CD4-positive, alpha-beta T cell treated with Interleukin-15 for 1 hour (primary cell): ENCODE measurements at places on chromosomes 16 and 17.

GRCh38 chr16:4172070-4172469 lies 55.8 kb upstream of the ADCY9 start:
- no peak for DNase-seq

GRCh38 chr16:11370084-11370931 lies 25.0 kb downstream of the RMI2 start:
- DNase-seq = peak; percentile 80

GRCh38 chr16:11583166-11583565 lies 3.6 kb downstream of the LITAF start:
- no peak for DNase-seq

DNA sequence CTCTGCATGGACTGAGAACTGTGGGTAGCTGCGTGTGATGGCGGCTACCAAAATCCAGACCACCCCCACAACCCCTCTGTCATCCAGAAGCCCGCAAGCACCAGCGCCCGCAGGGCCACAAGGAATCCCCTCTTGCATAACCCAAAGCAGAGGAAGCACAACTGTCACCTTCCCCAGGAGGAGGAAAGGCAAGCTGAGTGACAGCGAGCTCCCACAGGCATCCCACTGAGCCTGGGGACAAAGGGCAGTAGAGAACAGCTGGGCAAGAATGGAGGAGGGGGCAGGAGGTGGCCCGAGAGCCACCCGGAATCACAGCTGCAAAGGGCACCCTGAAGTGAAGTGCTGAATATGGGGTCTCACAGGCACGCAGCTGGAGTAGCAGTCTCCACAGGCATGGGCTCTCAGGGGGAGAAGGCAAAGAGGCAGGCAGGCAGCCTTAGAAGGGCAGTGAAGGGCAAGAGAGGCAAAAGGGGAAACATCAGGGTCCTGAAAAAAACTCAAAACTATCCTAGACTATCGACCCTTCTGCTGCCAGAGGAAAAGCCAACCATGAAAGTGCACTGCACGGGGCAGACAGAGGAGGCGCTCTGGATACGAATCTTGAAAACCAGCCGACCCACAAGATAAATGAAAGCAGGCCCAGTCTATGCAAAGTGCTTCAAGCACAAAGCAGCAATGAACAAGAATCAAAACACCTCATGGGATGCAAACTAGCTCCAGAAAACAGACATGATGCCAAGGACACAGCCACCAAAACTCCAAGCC lies 17.1 kb downstream of the USP36 start:
- DNase-seq = no peak

DNA sequence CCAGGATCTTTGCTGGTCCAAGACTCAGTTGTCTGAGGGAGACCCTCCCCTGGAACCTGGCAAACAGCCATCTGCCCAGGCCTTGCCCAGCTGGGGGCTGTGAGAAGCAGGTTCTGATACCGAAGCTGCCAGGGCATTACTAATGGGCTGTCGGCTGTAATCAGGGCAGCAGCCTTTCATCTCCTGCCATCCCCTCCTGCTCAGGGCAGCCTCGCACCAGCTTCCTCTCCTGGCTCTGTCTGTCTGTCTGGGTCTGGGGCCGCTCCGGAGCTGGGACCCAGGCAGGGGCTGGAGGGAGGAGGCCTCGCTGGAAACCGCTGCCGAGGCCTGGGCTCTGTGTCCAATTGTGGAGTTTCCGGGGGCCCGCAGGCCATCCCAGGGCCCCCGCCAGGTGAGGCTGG lies 21.6 kb upstream of the BRD7 start:
- DNase-seq = no peak

DNA sequence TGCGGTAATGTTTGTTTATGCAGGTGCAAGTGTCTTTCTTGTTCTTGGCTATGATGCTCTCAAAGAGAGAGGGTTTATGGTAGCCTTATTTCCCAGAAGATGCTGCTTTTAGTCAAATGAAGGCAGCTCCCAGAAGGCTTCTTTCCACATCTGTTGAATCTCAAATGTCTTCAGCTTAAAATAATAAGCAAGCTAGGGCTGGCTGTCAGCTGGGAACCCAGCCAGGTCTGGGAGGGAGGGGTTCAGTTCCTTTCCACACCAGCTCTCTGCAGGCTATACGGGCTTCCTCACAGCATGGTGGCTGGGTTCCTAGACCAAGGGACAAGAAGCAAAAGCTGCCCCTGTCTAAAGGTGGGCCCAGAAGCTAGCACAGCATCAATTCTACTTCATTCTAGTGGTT lies 47.4 kb upstream of the ATF7IP2 start:
- no peak for DNase-seq

GRCh38 chr16:54996186-54996585 lies 65.5 kb downstream of the IRX5 start:
- no peak for DNase-seq

- DNase-seq = no peak
These were observed 18.1 kb downstream of the C17orf100 start for GRCh38 chr17:6669479-6670212.

DNA sequence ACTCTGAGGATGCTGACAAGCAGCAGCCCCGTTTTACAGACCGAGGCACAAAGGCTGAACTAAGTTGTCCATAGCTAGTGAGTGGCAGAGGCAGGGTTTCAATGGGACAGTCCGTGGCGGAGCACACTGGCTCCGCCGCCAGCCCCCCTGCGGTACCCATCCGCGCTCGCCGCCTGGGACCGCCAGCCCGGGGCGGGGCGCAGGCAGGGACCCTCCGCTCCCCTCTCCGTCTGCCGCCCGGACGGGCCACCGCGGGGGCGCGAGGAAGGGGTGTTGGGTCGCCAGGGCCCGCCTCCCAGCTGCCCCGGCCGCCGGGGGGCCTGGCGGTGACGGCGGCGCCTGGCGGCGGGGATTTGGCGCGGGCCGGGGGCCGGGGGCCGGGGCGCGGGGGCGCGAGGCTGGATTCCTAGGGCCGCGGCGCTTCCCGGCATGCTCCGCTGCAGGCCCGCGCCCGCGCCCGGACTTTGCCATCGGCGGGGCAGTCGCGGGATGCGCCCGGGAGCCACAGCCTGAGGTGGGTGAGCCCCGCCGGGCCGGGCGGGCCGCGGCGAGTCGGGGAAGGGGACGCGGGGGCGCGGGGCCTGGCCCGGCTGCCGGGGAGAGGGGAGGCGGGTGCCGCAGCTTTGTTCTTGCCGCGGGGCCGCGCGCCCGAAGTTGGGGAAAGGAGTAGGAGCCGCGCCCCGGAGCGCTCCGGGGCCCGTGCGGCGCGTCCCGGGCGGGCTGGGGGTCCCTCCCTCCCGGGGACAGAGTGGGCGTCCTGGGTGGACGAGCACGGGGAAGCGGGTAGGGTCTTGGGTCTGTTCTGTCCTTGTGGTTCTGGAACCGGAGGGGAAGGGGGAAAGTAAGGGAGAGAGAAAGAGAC lies at the start of gene TMEM98:
TMEM98 (plus strand) TSS at position 430 of the 862 bp plus-strand sequence. CDS start 3,376 bp downstream, outside the sequence.
- no peak for DNase-seq

- DNase-seq = no peak
These were observed 69.9 kb upstream of the HSBP1 start for GRCh38 chr16:83737729-83738354.

DNA sequence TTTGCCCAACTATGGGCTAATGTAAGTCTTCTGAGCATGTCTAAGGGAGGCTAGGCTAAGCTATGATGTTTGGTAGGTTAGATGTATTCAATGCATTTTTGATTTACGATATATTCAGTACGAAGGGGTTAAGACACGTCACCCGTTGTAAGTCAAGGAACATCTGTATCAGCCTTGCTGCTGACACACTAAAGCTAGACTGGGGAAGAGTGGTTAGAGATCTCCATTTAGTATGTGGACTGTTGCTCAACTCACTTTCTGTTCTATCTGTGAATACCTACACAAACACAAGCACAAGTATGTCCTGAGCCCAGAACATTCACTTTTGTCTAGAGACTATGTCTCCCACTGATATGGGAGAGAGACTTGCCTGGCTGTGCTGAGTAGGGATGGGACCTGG lies 71.5 kb downstream of the VMP1 start:
- no peak for DNase-seq

DNA sequence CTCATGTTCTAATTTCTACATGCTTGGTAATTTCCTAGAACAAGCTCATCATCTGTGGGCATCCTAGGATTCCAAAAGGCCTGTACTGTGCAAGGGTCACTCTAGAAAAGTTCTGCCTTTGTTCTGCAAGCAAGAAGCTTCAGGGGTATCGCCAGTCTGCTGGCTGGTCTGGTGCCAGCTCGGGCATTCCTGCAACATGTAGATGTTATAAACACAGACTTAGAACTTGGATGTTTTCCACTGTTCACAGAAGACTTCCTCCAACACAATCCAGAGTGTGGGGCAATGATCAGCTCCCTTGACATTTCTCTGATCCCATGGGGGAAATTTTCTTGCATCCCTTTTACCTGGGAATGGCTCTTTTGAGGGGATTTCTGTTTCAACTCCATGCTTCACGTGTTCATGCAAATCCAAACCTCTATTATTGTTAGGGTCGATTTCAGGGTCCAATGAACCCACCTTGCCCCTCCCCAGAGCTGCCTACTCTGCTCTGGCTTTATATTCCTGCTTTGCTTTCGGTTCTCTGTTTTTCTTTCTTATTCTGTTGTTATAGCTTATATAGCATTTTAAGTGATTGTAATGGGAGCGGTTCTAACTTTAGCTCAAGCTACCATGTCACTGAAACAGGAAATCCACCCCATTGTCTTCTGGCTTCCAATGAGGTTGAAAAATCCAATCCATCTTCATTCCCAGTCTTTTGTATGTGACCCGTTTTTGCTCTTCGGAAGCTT lies 25.3 kb downstream of the UBE2O start:
- peak; percentile 27 for DNase-seq

DNA sequence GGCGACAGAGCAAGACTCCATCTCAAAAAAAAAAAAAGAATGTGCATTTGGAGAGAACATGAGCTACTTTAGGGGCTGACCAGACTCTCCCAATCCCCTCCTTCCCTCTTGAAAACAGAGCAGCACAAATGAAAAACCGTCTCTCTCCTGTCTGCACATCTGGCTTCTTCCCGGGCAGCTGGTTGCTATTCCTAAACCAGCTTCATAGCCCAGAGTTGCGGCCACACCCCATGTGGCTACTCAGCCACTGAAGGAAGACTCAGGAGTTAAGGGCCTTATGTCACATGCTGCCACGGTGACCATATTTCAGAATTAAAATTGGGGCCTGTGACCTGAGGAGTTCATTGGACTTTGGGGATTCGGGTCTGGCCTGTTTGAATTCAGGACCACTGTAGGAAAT lies 48.3 kb downstream of the KATNIP start:
- no peak for DNase-seq

- no peak for DNase-seq
These were observed 60.7 kb downstream of the PCTP start for GRCh38 chr17:55811536-55811935.

DNA sequence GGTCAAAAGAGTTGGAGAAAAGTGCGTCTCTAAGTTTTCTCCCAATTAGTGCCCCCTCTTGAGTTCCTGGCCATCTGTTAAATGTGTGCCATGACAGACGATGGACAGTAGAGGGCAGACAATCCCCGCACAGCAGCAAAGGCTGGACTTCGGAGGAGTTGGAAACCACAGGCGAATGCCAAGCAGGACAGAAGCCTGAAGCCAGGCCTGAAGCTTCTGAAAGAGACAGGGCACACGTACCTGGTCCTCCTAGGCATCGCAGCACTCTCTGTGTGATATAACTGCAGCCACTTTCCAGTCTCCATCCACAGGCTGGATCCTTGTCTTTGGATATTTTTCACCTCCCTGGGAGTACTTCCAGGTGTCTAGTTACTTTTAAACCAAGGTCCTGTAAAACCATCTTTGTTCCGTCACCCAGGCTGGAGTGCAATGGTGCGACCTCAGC lies 14.5 kb downstream of the C17orf100 start:
- peak; percentile 46 for DNase-seq

DNA sequence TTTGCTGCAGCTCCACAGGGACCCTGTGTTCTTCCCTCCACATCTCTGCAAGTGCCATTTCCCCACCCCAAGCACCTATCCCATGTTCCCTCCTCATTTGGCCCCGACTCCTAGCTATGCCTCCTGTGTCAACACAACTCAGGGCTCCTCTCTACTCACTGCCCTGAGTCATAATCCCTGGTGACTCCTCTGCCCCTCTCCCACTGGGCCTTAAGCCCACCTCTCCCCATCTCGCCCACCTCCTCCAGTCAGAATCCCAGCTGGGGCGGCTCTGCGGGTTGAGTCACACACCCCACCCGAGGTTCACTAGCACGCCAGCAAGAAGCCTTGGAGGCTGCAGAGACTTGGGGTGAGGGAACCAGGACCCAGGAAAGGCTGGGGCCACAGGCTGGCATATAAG lies 346.2 kb downstream of the FOXL1 start:
- no peak for DNase-seq

DNA sequence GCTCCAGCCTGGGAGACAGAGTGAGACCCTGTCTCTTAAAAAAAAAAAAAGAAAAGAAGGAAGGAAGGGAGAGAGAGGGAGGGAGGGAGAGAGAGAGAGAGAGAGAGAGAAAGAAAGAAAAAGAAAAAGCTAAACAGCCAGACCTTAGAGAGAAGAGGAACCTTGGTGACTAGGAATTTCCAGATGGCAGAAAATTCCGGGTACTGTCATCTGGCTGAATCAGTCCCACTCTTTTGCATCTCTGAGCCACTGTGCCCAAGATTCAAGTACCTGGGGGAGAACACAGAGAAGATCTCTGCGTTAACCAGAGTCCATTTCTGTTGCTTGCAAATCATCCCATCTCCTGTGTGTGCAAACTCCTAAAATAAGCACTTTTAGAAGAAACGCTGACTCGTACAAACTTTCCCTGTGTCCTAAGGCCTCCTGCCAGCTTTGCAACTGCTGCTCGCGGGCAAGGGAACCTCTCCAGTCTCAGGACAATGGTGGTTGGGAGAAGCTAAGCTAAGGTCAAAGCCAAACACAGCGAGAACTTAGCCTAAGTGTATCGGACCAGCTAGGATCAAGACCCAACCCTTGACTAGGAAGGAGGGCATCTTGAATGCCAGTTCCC lies 18.0 kb downstream of the BMERB1 start:
- no peak for DNase-seq

DNA sequence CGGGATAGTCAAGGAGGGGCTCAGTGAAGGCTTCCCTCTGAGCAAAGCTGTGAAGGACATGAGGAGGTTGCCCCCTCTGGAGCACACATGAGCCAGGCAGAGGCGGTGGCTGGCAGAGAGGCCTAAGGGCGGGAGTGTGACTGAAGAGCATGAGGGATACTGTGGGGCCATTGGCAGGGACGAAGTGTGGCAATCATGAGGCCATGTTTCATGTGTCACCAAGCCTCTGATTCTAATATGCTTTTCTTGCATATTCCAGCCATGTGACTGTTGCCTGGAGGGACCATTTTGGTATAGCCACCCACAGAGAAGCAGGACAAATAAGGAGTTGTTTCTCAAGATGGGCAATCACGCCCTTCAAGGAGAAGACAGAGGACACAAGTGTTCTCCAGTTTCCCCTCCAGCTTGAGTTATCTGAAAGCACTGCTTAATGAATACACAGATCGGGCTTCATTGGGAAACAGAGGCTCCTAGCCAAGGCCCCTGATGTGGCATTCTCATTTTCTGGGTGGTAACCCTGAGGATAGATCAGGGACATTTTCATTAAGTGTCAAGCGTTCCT lies 68.0 kb downstream of the AKAP1 start:
- DNase-seq = no peak

DNA sequence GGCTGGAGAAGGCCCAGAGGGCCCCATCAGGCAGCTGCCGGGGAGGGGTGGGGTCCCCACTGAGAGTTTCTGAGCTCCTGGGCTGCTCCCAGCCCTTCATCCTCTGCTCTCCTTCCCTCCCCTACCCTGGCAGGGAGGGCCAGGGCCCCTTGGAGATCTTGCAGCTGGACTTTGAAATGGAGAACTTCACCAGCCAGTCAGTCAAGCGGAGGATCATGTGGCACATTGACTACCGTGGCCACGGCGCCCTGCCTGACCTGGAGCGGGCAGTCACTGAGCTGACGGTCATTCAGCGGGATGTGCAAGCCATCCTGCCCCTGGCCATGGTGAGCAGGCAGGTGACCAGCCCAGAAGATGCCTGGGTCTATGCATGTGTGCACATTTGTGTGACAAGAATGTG lies 49.5 kb downstream of the TMEM132E start:
- no peak for DNase-seq

GRCh38 chr16:8958344-8959167 lies 5.2 kb downstream of the USP7 start:
- no peak for DNase-seq
